Effector memory CD4-positive, alpha-beta T cell (primary cell): ENCODE measurements at places on chromosomes 13 and 19.

- DNase-seq: no peak
Measured at GRCh38 chr19:2722541-2723344, 1.6 kb upstream of the DIRAS1 start.

DNA sequence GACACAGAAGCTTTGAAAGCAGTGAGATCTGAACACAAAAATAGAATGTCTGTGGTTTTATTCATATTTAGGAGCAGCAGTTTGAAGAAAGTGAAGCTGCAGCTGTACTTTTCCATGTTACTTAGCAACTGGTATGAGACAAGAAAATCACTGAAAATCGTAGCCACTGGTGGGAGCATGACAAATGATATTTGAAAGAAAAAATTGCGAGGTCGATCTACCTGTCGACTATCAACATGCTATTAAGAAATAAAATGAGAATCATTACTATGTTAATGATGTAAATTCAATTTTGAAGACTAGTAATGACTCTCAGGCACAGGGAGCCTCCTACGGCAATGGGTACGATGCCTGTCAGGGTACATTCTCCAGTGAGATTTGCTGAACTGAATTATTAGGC lies 436.4 kb downstream of the SLITRK5 start:
- DNase-seq: no peak

GRCh38 chr13:40438022-40438680 lies 228.3 kb downstream of the FOXO1 start:
- DNase-seq: no peak

DNA sequence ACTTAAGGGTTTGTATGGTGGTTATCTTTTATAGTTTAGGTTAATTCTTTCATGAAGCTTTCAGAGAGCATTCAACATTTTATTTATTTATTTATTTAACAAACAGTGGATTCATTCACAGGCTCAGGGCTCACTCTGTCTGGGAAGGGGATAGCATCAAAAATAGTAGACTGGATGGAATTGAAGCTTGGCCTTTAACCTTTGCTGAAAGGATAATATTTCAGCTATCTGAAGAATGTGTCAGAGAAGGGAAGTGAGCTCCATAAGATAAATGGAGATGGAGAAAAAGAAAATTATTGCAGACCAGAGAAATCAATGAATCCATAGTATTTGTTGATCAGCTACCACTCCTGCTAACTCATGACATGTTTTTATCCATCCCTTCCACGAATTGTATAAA lies 305.6 kb downstream of the COG6 start:
- no peak for DNase-seq

DNA sequence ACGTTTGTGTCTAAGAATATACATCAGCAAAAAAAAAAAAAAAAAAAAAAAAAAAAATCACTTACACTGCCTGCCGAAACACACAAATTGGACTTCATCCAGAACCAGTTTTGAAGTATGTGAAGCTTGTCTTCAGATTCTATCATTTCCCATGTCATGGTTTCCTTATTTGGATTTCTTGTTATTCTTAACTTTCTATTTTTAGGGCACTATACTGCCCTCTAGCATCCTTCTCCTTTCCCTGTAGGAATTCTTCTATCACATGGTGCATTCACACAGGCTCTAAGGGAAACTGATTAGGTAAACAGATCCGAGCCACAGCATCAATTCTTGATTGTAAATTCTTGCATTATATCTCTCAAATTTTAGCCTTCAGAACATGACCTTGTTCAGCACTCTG lies 1507.5 kb downstream of the OLFM4 start:
- no peak for DNase-seq

GRCh38 chr13:76300688-76301087 lies 585.5 kb downstream of the KCTD12 start:
- DNase-seq: no peak

- no peak for DNase-seq
Measured at GRCh38 chr13:50918567-50918966, 9.0 kb downstream of the RNASEH2B start.

DNA sequence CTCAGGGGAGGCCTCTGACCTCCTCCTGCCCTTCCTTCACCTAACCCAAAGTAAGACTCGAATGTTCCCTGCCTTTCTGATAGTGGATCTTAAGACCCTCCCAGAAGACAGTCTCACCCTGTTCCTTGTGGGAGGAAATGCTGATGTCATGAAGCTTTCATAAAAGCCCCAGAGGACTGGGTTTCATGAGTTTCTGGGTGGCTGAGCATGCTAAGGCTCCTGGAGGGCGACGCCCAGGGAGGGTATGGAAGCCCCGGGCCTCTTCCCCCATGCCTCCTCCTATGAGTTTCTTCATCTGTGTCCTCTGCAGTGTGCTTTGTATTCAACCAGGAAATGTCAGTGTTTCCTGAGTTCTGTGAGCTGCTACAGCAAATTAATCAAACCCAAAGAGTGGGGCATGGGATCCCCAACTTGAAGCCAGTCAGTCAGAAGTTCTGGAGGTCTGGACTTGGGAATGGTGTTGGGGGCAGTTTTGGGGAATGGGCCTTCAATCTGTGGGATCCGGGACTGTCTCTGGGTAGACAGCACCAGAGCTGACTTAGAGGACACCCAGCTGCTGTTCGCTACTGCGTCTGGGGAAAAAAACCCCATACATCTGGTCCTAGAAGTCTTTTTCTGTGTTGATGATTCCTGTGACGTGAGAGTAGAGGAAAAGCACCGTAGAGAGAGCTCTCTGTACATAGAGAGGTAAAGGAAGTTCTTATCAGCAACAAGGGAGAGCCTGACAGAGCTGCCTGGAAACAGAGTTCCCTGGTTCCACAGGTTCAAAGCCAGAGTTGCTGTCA lies 2.0 kb upstream of the LILRB2 start:
- no peak for DNase-seq

DNA sequence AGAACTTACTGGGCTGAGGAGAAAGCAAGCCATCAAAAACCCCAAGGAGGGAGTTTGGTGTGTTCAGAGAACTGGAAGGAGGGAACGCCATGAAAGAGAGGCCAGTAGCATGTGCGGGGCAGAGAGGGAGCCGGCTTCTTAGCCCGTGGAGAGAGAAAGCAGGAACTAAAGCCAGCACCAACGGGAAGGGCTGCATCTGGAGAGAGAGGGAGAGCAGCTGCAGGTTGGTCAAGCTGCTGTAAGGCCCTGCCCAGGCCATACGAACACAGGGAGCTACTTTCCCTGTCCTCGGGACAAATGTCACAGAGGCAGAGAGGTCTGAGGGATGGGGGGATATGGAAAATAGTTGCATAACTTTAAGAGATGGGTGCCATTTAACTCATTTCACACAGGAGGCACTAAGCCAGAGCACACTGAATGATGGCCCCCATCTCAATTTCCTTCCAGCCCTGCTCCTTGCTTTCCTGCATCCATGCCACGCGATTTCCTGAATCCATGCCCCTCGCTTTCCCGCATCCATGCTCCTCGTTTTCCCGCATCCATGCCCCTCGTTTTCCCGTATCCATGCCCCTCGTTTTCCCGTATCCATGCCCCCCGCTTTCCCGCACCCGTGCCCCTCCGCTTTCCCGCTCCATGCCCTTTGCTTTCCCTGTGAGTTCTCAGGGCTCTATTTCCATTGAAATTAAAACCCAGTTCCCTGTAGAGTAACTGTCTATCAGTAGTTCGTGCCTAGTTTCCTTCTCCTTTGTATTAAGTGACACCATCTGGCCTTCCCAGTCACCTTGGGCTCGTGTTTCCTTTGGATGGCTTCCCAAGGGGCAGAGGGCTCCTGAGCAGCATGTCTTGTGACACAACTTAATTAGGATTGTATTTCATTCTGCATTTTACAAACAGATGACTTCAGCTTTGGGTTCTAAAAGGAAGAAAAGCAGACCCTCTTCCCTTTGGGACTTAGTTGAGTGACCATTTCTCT lies 31.5 kb upstream of the TPT1 start:
- no peak for DNase-seq

- no peak for DNase-seq
Measured at GRCh38 chr13:32791545-32792172, 205.4 kb downstream of the PDS5B start.

- DNase-seq: no peak
Measured at GRCh38 chr19:11624069-11624463, 26.8 kb downstream of the ZNF627 start.

DNA sequence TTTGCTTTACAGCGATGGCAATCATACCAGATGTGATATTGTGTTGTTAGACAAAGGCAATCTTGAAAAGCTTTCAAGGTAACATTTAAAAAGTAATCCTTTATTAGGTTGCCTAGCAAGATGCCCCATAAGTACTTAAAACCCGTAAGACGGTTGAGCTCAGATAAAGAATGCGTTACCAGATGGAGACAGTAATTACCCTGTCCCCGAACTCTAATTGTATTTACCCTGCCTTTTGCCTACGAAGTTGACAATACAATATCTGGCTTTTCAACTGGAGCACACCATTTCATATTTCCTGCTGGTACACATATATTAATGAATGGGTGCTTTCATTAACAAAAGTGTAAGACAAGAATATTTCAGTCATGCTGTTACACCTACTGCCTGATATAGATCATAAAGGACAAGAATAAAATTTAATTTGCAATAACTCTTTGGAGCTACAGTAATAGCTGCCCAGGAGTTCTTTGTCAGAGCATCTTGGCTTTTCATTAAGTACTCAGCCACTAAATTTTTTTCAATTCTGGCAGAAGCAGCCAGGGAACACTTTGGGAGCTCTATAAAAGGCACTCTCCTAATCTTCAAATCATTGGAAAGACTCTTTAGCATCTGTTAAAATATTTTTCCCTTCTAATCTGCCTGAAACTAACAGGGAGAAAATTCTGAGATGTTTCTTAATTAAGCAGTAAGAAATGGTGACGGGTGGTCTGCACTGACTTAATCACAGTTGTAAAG lies 63.8 kb downstream of the DCT start:
- no peak for DNase-seq

GRCh38 chr13:50599927-50600326 lies 243.6 kb downstream of the DLEU7 start:
- DNase-seq: no peak

- no peak for DNase-seq
Measured at GRCh38 chr19:27671876-27672275, 1541.1 kb downstream of the UQCRFS1 start.

DNA sequence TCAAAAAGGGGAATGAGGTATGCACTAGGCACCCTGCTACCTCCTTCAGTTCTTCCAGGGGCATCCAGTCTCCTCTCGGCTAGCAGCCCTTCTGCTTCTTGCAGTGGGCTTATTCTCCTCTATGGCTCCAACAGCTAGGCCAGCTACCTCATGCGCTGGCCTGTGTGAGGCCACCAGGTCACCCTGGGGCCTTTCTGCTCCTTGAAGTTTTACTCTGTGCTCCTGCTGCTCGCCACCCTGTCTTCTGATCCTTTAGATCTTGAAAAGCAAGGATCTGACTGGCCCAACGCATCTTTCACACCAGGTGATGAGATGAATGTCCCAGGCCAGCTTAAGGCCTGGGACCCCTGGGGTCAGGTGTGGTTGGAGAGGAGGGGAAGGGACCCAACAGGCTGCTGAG lies 66.2 kb downstream of the RUBCNL start:
- no peak for DNase-seq

DNA sequence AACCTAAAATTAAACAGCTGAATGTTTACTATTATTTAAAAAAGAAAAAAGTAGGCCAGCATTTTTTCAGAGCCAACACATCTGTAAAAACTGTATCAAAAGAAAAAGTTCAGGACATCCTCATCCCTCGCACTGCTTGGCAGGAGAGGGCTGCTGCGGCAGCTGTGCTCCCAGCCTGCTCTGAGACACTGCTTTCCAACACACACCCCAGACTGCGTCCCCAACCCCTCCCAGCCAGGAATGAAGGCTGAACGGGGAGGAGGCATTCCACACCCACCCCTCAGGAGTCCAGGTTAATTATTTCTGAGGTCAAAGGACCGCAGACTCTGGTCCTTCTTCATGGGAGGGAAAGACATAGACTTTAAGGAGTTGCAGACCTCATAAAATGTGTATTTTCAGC lies 43.1 kb downstream of the COL4A1 start:
- no peak for DNase-seq

- DNase-seq: no peak
Measured at GRCh38 chr13:30053939-30054338, 203.5 kb upstream of the UBL3 start.

DNA sequence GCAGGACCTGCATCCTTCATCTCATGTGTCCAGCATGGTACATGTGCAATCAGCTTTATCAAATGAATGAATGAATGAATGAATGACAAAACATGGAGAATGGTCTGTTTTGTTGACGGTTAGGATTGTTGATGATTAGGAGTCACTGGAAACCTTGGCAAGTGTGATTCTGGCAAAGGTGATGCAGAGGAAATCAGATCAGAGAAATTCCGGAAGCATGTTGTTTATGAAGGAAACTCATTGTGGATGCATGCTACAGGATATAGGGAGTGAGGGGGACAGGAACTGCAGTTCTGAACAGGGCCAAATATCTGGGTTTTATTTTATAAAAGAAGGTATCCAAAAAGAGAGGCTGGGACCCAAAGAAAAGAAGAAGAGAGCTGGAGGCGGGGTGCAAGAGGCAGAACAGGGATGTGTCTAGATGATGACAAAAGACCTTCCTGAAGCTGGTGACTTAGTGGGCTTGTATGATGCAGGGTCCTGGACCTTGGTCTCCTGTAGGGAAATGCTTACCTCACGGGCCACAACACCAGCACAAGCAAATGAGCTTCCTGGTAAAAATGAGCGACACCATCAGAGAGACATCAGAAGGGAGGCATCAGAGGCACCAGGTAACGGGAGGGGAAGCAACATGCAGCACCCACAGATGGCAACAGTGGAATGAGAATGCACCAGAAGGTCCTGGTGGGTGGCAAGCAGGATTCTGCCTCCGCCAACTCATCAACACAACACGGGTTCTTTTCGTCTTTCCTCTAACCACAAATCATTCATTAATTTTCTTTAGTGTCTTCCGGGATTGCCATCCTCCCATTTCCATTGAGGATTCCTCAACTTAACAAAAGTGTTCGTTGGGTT lies 159.6 kb downstream of the FOXO1 start:
- no peak for DNase-seq

DNA sequence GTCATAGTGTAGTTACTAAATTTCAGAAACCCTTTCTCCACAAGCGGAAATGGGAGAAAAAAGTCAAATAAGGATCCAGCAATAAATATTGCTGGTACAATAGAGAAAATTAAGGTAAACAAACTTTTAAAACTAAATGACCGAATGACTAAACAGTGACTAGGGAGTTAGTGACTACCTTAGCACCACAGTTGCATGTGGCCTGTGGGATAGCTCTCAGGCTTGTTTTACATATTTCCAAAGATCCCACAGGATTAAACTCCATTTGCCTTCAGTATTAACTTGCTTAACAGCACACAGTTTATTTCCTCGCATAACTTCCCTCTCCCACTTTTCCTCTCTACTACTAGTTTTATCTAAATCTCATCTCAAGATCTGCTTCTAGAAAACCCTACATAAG lies 824.3 kb upstream of the KLHL1 start:
- DNase-seq: no peak

- no peak for DNase-seq
Measured at GRCh38 chr13:24004971-24005370, 107.7 kb upstream of the C1QTNF9B start.

- DNase-seq: no peak
Measured at GRCh38 chr19:18346091-18346490, 5.7 kb downstream of the PGPEP1 start.

GRCh38 chr13:100619940-100620339 lies 31.4 kb upstream of the GGACT start:
- DNase-seq: no peak
